ENCODE measurements at places on chromosomes 7 and 10.
A peak's percentile ranks its signal among the peaks of the same experiment; 100 is the strongest.

DNA sequence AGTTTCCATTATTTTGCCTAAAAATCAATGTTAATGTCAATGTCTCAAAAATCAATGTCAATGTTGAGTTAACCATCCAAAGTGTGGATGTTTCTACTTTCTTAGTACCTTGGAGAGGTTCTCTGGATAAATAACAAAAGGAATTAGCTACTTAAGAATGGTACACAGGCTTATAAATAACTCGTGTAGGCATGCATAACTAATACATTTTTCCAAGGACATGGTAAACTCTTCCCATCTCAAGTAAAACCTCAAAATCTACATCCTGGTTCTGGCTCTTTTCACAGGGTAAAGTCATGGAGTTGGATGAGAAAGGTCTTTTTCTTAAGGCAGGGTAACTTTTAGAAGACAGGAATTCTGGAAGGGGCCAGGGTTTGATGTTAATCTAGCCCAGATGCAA lies 59.9 kb downstream of the CAV1 start:
- no peak for DNase-seq
- H3K27me3 ChIP-seq: no peaks in the 10 kb centered on the region
- no peak overlapping the region for H3K27ac ChIP-seq
- H3K4me3 ChIP-seq: no peak overlapping the region
- no peaks in the 10 kb centered on the region for H3K4me1 ChIP-seq
- no peaks in the 10 kb centered on the region for H3K36me3 ChIP-seq

GRCh38 chr7:129530795-129531391 lies 28.6 kb downstream of the SMKR1 start:
- no peaks in the 10 kb centered on the region for H3K36me3 ChIP-seq
- no peak overlapping the region for H3K4me3 ChIP-seq
- no peak overlapping the region for H3K27ac ChIP-seq
- H3K4me1 ChIP-seq: peaks cover 10% of the 10 kb centered on the region
- no peak for DNase-seq

- H3K27ac ChIP-seq: peak overlapping the region; percentile 86
- peak; percentile 23 for DNase-seq
- no peaks in the 10 kb centered on the region for H3K27me3 ChIP-seq
- peaks cover 16% of the 10 kb centered on the region for H3K4me1 ChIP-seq
- no peaks in the 10 kb centered on the region for H3K36me3 ChIP-seq
These were observed 563 bp upstream of the JMJD1C start for GRCh38 chr10:63466144-63466935.

- H3K27me3 ChIP-seq: no peaks in the 10 kb centered on the region
- no peak overlapping the region for H3K4me3 ChIP-seq
- DNase-seq: no peak
- no peaks in the 10 kb centered on the region for H3K4me1 ChIP-seq
These were observed 26.2 kb upstream of the TRIM24 start for GRCh38 chr7:138433583-138434443.

GRCh38 chr10:63083904-63084689 lies 49.0 kb upstream of the NRBF2 start:
- H3K27ac ChIP-seq: no peak overlapping the region
- H3K36me3 ChIP-seq: no peaks in the 10 kb centered on the region
- H3K4me3 ChIP-seq: no peak overlapping the region
- no peaks in the 10 kb centered on the region for H3K4me1 ChIP-seq

- no peak overlapping the region for H3K27ac ChIP-seq
- no peaks in the 10 kb centered on the region for H3K36me3 ChIP-seq
- no peak for DNase-seq
- H3K4me3 ChIP-seq: no peak overlapping the region
These were observed 10.6 kb downstream of the PDE6C start for GRCh38 chr10:93622942-93623341.

DNA sequence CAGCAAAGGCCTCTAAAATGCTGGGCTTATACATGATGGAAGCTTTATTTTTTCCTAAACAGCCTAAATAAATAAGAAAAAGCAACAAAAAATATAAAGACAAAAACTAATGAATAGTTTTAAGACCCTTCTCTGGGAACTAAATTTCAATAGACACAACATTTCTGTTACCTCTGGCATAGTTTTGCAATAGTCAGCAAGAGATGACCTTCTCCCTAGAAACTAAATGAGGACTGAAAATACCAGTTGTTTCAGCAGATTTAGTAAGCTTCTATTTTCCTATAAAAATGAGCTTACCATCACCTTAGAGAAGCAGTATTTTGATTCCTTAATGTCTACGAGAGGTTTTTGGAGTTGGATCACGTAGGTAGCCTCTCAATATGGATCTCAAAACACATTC lies 471.4 kb upstream of the NRP1 start:
- H3K27me3 ChIP-seq: no peaks in the 10 kb centered on the region
- no peaks in the 10 kb centered on the region for H3K36me3 ChIP-seq
- H3K4me3 ChIP-seq: no peak overlapping the region
- no peaks in the 10 kb centered on the region for H3K4me1 ChIP-seq
- no peak overlapping the region for H3K27ac ChIP-seq

- no peaks in the 10 kb centered on the region for H3K4me1 ChIP-seq
- no peak overlapping the region for H3K4me3 ChIP-seq
- H3K27me3 ChIP-seq: no peaks in the 10 kb centered on the region
- H3K36me3 ChIP-seq: no peaks in the 10 kb centered on the region
- no peak for DNase-seq
These were observed 621.1 kb upstream of the CELF2 start for GRCh38 chr10:10396601-10397000.

DNA sequence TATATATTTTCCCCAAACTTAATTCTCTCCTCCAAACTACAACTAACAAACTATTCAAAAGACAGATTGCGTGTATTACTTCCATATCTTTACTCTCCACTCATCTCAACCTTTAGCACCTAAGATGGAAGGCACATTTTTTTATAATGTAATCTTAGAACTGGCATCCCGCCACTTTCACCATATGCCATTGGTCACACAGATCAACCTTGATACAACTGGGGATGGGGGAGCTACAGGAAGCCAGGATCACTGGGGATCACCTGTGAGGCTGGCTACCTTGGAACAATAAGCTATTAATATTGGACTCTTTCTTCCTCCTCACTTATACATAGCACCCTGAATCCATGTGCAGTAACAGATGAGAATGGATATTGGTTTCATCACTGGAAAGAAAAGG lies 469.6 kb upstream of the LRRN3 start:
- H3K27ac ChIP-seq: no peak overlapping the region
- H3K4me3 ChIP-seq: no peak overlapping the region
- DNase-seq: no peak
- no peaks in the 10 kb centered on the region for H3K36me3 ChIP-seq
- H3K4me1 ChIP-seq: no peaks in the 10 kb centered on the region
